HTR-8/SVneo (cell line): ENCODE measurements at places on chromosomes 2 and 18.

GRCh38 chr2:64866797-64867196 is 122.4 kb upstream of the SLC1A4 start:
- no peak for DNase-seq

DNA sequence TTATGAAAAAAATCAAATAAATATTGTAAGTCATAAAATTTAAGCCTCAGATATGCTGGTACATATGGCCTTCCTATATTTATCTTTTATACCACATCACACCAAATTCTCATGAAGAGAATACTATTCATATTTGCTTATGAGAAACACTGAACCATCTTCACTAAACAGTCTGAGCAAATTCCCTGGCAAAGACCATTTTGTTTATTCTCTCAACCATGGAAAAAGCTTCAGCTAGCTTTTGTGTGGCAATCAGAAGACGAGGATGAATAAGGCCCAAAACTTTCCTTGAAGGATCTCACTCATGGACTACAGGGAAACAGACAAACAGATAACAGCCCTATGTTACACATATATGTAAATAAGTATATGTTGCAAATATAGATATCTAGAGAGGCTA is 252.1 kb downstream of the TMX3 start:
- no peak for DNase-seq

DNA sequence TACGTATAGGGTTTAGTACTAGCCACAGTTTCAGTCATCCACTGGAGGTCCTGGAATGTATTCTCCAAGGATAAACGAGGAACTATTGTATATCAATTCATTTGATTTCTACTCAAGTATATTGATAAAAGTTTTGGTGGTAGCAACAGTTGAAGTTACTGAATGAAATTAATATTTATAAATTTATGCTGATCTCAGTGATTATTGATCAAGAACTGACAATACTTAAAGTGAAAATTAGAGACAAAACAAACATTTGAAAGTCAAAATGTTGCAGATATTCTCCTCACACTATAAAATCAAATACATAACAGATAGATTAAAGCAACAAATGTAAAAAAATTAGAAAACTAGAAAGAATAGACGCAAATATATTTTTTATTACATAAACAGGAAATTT is 150.9 kb upstream of the SLC35G4 start:
- DNase-seq, result no peak

GRCh38 chr18:77145364-77145901 is 12.8 kb upstream of the MBP start:
- no peak for DNase-seq

- no peak for DNase-seq
Measured at GRCh38 chr2:201401815-201402214, 44.7 kb upstream of the FLACC1 start.

DNA sequence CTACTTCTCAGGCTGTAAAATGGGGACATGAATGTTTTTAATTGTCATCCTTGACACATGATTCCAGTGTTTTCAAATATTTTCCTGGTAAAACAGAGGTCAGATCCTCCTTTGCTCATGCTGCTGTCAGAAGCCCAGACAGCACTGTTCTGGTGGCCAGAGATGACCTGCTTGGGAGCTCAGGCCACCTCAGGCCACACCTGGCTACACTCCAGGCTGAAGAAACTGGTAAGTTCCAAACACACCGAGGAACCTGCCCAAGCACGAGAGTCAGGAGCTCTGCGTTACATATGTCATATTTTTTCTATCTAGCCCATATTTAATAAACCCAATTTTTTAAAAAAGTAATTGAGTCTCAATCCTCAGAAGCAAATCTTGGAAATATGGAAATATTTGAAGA is 47.9 kb downstream of the FECH start:
- DNase-seq, result no peak

- DNase-seq, result no peak
Measured at GRCh38 chr2:188280811-188281222, 10.9 kb upstream of the GULP1 start.

- DNase-seq, result peak; percentile 47
Measured at GRCh38 chr2:152740743-152741328, 22.4 kb downstream of the ARL6IP6 start.

GRCh38 chr2:205657579-205657978 is 24.7 kb upstream of the NRP2 start:
- no peak for DNase-seq

- no peak for DNase-seq
Measured at GRCh38 chr2:42169874-42170521, 845 bp downstream of the EML4 start.

DNA sequence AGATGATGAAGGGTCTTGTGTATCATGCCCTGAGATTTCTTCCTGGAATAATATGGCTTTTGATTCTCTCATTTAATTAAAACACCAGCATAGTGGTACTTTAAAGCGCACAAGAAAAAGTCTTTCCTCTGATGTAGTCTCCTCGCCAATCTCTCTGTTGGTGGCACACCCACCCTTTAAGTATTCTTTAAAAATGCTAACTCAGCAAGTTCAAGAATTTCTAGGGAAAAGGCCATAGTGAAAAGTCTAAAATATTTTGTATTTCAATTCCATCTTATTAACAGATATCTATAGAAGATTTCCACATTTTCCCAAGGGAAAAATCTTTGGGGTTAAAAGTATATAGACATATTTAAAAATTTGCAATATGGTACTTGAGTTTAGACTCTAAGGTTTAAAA is 34.7 kb downstream of the ACMSD start:
- DNase-seq, result no peak

- DNase-seq, result no peak
Measured at GRCh38 chr2:103605071-103605780, 843.4 kb downstream of the TMEM182 start.

DNA sequence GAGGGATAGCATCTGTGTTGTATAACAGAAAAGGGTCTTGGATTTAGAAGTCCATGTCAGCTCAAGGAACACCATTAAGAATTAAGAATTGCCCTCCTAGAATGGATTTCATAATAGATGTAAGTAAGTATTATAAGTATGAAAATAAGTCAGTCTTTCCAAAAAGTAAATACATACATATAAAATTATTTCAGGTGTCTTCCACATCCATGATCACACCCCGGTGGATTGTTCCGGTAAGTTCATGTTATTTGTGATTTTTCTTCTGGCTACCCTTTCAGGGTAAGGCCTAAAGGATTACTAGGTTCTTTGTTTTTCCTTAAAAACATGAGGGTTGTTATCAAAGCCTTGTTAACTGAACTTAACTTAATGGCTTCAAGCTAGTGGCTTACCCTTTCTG is 55.9 kb downstream of the TMEM185B start:
- DNase-seq, result no peak

DNA sequence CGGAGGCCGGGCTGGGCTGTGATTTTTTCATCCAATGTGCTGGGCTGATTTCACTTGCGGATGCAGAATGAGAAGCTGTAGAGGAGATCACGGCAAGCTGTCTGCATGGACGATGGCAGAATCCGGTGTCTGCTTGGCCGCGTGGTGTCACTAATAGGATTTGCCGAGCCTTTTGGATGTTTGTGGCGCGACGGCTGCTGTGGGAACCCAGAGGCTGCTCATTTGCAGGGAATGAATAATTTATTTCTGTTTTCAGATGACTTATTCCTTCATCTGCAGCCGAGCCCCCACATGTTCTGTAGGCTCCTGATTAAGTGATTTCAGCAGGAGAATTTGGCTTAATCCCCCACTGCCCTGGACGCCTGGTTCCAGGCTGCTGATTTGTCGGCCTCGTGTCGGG is 62.6 kb downstream of the ODC1 start:
- DNase-seq, result no peak

DNA sequence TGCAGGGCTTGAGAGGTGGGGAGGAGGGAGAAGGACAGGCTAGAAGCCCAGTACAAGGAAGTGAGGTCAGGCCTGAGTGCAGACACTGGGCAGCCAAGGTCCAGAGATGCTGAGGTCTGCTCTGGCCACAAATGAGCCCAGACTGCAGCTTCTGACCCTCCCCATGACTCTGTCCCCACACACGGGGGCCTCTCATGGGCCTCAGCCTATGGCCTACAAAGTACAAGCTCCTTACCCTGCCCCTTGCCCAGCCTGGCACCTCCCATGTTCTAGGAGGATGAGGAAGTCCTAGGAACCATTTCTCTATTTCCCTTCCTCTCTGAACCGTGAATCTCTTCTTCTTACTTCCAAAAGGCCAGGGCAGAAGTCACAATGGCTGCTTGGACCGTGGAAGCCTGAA is 193.8 kb downstream of the ANKRD30B start:
- DNase-seq, result no peak

- DNase-seq, result no peak
Measured at GRCh38 chr2:19321946-19322345, 36.5 kb downstream of the OSR1 start.

DNA sequence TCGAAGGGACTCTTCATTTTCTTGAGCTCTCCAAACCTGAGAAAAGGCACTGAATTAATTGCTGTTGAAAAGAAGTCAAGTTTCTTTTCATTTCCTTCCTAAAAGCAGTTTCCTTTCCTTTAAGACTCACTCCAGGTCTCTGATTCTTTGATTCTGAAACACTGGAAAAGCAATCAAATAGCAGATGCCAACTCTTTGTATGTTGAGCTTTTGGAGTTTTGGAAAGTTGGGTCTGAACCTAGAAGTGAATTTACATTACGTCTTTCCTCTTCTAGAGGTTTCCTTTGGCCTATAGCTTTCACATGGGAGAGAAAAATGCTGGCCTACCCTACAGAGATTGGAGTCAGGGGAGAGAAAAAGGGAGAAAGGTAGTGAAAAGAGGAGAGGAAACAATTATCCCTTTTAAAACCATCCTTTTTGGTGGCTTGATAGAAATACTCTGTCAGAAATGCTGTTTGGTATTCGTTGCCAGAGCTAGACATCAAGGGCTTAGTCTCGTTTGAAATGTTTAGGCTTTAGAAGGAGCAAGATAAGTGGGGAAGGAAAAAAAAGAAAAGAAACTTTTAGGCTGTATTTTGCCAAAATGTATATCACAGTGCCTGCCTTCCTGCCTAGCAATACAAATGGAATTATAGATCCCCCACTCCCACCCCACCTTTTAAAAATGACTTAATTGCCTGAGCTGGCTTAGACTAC is 187.7 kb downstream of the PRPF40A start:
- DNase-seq, result no peak

DNA sequence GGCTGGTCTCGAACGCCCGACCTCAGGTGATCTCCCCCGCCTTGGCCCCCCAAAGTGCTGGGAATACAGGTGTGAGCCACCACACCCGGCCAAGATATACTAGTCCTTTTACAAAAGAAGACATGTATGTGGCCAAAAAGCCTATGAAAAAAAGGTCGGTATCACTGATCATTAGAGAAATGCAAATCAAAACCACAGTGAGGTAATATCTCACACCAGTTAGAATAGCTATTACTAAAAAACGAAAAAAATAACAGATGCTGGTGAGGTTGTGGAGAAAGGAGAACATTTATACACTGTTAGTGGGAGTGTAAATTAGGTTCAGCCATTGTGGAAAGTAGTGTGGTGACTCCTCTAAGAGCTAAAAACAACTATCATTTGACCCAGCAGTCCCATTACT is 26.4 kb downstream of the KLHL23 start:
- DNase-seq, result no peak

GRCh38 chr2:38836791-38837190 is 38.9 kb downstream of the DHX57 start:
- DNase-seq, result no peak

GRCh38 chr18:46073474-46074331 is 1.6 kb upstream of the PSTPIP2 start:
- DNase-seq, result peak; percentile 41

DNA sequence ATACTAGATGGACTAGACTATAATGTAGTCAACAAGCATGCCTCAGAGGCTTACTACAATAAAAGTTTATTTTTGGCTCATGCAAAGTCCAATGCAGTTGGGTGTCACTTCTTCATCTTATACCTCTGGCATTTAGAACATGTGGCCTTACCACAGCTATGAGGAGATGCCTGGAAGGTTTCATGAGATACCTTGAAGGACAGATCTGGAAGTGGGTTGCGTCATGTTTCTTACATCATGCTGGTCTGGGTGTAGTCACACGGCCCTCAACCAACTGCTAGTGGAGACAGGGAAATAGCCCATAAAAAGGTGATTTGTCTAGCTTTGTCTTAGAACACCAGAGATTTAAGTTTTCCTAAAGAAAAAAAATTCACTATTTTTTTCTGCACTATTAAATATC is 91.7 kb upstream of the MMADHC start:
- no peak for DNase-seq

GRCh38 chr2:239385096-239386000 is 15.5 kb downstream of the HDAC4 start:
- no peak for DNase-seq

- no peak for DNase-seq
Measured at GRCh38 chr2:134231965-134232340, 21.9 kb upstream of the MGAT5 start.

- DNase-seq, result no peak
Measured at GRCh38 chr2:158914731-158915130, 53.7 kb upstream of the TANC1 start.

DNA sequence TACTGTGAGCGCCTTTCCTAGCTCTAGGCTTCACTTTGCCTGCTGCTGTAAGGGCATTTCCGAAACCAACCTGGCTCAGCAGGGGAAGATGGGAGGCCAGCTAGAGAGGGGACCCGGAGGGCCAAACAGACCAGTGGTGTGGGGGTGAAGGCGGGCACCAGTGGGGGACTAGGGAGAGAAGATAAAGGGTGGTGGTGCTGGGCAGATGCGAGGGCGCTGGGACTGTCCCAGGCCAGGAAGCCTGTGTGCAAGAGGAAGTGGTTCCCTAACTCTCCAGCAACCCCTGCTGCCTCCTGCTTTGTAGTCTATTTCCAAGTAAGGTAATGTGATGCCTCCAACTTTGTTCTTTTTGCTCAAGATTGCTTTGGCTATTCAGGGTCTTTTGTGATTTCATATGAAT is 73.1 kb downstream of the DNAH7 start:
- DNase-seq, result no peak

- no peak for DNase-seq
Measured at GRCh38 chr18:58276789-58277739, 233.0 kb downstream of the NEDD4L start.

DNA sequence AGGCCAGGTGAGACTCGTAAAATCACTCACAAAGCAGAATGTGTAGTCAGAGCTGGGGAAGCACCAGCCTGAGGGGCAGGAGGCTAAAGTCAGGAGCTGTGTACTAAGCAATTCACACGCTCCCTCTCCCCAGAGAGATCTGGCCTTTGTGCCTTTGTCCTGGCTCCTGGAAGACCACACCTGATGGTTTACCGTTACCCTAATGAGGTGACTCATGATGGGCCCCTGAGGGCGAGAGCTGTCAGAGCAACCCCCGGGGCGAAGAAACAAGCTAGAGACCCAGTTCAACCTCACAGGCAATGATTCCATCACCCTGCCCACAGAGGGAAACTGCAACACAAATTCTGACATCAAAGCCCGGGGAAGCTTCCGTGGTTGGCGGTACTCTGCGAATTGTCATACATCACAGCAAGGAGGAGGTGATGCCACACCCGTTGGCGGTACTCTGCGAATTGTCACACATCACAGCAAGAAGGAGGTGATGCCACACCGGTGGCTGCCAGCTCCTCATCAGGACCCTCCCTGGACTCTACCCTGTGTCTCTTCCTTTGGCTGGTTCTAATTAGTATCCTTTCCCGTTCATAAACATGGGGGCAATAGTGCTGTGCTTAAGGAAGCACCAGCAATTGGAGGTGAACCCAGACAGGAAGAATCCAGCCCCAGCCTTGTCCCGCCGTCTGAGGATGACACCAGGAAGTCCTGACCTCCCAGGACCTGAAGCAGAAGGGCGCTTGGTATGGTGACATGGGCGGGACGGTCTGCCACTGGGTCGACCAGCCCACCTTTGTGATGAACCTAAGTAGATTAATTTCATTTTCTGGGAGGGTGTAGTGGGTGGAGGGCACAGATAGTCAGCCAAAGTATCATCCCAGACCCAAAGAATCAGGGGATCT is 30.5 kb downstream of the B3GNT7 start:
- DNase-seq, result no peak
